ENCODE measurements at places on chromosomes 1 and 21. TPM values are rescaled to one million over a fixed set of nuclear protein-coding genes. Genes with fewer than 3 reads are reported as not detected.

The HRNR gene
- total RNA-seq: not detected

The MRPL55 gene
- total RNA-seq: 50.7 TPM

The SLAMF7 gene
- not detected for total RNA-seq

The CD52 gene
- not detected for total RNA-seq

The CR1L gene
- not detected for total RNA-seq

The CACNA1S gene
- total RNA-seq: not detected

The ADAMTS5 gene
- 2.1 TPM for total RNA-seq

The LRRC53 gene
- total RNA-seq: not detected

The LRRC71 gene
- total RNA-seq: not detected

The AMIGO1 gene
- total RNA-seq: 4.9 TPM

The SERINC2 gene
- 13.4 TPM for total RNA-seq

The SH2D2A gene
- 0.13 TPM for total RNA-seq

The RGS4 gene
- total RNA-seq: 809 TPM

The SELENBP1 gene
- 59.5 TPM for total RNA-seq

The OR2L3 gene
- total RNA-seq: not detected

The FMOD gene
- total RNA-seq: 32.6 TPM

The NKAIN1 gene
- 0.26 TPM for total RNA-seq

The DLGAP3 gene
- 0.07 TPM for total RNA-seq

The AIRE gene
- 0.07 TPM for total RNA-seq

The SYCP1 gene
- not detected for total RNA-seq

The S100PBP gene
- 28.3 TPM for total RNA-seq

The SMCP gene
- total RNA-seq: not detected

The CAMK1G gene
- total RNA-seq: 0.23 TPM

The SYF2 gene
- 20.4 TPM for total RNA-seq

The PGLYRP3 gene
- total RNA-seq: not detected

The HPDL gene
- total RNA-seq: 0.86 TPM

The FABP3 gene
- 40.1 TPM for total RNA-seq

The AADACL3 gene
- total RNA-seq: not detected

The FAM72D gene
- 0.36 TPM for total RNA-seq

The EDARADD gene
- not detected for total RNA-seq

The IL6R gene
- 4.9 TPM for total RNA-seq

The PTGER3 gene
- total RNA-seq: 2.8 TPM

The KCND3 gene
- total RNA-seq: 4.0 TPM

The GBP6 gene
- total RNA-seq: not detected

The LRRC47 gene
- total RNA-seq: 26.8 TPM

The SPSB1 gene
- 21.6 TPM for total RNA-seq

The TRIM67 gene
- total RNA-seq: 0.39 TPM

The THEM5 gene
- total RNA-seq: not detected

The TACSTD2 gene
- total RNA-seq: 0.26 TPM

The NPPB gene
- not detected for total RNA-seq

The RGS8 gene
- not detected for total RNA-seq

The DMBX1 gene
- total RNA-seq: not detected

The CREG1 gene
- total RNA-seq: 158 TPM

The STYXL2 gene
- total RNA-seq: not detected

The ZNF326 gene
- total RNA-seq: 6.4 TPM

The OLFML2B gene
- 19.4 TPM for total RNA-seq

The SSR2 gene
- 314 TPM for total RNA-seq

The PRDM16 gene
- total RNA-seq: 11.6 TPM

The KIF17 gene
- total RNA-seq: 0.39 TPM

The TIAM1 gene
- 2.8 TPM for total RNA-seq

The CRYZL1 gene
- total RNA-seq: 26.2 TPM

The ERRFI1 gene
- 136 TPM for total RNA-seq

The NBPF26 gene
- total RNA-seq: 28.0 TPM

The CFHR2 gene
- total RNA-seq: not detected

The ZBTB8B gene
- 0.07 TPM for total RNA-seq

The MKNK1 gene
- 20.0 TPM for total RNA-seq

Data from smooth muscle cell of the pulmonary artery (primary cell).